ENCODE measurements at places on chromosomes 2 and 18.
A peak's percentile ranks its signal among the peaks of the same experiment; 100 is the strongest.

GRCh38 chr2:190561094-190561493 is 26.6 kb upstream of the NEMP2 start:
- no peak overlapping the region for H3K27ac ChIP-seq
- no peaks in the 10 kb centered on the region for H3K4me1 ChIP-seq
- no peaks in the 10 kb centered on the region for H3K27me3 ChIP-seq
- no peaks in the 10 kb centered on the region for H3K36me3 ChIP-seq

DNA sequence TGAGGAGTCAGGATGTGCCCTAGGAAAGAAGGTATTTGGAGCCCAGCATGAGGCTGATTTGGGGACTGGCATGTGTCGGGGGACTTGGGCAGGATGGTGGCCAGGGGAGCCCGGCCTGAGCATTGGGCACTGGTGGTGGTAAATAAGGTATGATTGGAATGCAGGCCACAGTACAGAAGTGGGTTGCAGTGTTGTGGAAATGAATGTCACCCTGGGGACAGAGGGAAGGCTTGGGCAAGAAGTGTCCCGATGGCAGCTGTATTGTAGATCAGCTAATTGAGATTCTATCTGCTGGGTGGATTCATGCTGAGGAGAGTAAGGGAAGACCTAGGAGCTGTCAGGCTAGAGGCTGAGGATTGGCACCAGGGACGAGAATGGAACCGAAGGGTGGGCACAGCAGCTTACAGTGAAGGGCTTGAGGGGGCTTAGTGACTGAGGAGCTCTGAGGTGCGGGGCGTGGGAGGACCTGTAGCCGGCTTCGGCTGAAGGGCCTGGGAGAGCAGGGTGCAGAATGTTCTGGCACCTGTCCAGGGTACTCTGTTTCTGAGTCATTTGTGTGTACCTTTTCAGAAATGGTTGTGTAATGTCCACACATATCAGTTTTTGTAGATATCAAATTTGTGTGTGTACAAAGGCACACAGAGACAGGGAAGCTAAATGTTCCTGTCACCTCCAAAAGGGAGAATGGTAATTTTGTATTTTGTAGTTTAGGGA is 170.2 kb downstream of the PRKCE start:
- no peak overlapping the region for H3K4me3 ChIP-seq
- H3K27me3 ChIP-seq: no peaks in the 10 kb centered on the region
- peak; percentile 59 for DNase-seq
- peak overlapping the region; percentile 71 for H3K27ac ChIP-seq

GRCh38 chr2:112204411-112204810 is 50.4 kb downstream of the ZC3H8 start:
- no peak for DNase-seq
- no peaks in the 10 kb centered on the region for H3K4me1 ChIP-seq
- no peak overlapping the region for H3K4me3 ChIP-seq
- H3K27ac ChIP-seq: no peak overlapping the region
- H3K36me3 ChIP-seq: no peaks in the 10 kb centered on the region

DNA sequence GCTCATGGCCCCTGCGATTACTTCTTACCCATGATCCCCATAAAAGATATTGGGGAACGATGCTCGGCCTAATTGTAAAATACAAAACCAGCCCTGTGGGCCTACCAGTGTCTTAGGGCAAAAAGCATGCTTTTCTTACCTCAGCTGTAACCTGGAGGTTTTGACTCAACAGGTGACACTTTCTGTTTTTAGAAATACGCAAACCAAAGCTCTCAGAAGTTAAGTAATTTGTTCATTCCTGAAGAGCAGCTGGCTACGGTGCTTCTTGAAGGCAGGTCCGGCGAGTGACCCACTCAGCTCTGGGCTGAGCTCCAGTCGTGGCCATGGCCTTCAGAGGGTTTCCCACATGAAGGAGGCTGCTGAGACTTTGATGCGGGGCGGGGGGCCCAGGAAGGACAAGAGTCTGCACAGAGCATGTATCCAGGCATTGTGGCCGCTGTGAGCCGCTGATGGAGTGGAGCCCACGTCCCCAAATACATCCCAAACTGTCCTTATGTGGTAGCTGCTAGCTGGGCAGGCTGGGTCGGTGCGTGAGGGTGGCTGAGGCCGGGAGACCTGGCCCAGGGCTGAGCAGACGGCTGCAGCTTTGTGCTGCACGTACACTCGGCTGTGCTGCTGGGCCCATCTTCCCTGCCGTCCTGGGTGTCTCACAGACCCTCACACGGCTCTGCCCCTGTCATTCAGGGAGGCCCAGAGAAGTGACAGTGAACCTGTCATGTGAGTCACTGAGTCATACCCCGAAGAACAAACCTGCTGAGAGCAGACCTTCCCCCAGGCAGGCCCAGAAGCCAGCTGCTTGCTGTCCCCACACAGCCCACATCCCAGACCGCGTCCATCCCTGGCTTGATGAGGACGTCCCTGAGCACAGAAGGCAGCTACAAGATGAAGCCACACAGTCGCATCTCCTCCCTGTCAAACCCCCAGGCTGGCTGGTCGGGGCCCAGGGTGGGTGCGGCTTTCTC is 34.1 kb downstream of the ITGB1BP1 start:
- H3K4me1 ChIP-seq: no peaks in the 10 kb centered on the region
- no peak for DNase-seq
- H3K36me3 ChIP-seq: peaks cover 71% of the 10 kb centered on the region
- no peak overlapping the region for H3K27ac ChIP-seq
- H3K27me3 ChIP-seq: no peaks in the 10 kb centered on the region

DNA sequence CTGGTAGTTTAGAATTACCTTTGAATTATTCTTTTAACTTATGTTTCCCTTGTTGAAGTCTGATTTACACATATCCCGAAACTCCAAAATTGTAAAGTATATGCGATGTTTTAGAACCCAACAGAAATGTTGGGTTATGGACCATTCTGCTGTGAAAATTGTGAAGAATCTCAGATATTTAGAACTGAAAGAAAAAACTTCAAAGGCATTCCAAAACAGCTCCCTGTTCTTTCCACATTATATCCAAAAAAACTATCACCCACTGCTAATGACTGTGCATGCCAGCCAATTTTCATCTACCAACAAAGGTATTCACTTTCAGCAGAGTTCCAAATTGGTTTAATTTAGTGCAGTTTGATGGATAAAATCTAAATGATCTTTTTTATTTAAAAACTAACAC is 21.5 kb upstream of the PDE1A start:
- H3K36me3 ChIP-seq: no peaks in the 10 kb centered on the region
- no peaks in the 10 kb centered on the region for H3K27me3 ChIP-seq
- peaks cover 61% of the 10 kb centered on the region for H3K4me1 ChIP-seq
- no peak overlapping the region for H3K4me3 ChIP-seq
